ENCODE measurements at places on chromosomes 7 and 10. TPM values are rescaled to one million over a fixed set of nuclear protein-coding genes. Genes with fewer than 3 reads are reported as not detected.

The LSM5 gene
- 38.9 TPM for total RNA-seq

The KIAA1217 gene
- 16.0 TPM for total RNA-seq

The PPP1R9A gene
- total RNA-seq: 9.5 TPM

DNA sequence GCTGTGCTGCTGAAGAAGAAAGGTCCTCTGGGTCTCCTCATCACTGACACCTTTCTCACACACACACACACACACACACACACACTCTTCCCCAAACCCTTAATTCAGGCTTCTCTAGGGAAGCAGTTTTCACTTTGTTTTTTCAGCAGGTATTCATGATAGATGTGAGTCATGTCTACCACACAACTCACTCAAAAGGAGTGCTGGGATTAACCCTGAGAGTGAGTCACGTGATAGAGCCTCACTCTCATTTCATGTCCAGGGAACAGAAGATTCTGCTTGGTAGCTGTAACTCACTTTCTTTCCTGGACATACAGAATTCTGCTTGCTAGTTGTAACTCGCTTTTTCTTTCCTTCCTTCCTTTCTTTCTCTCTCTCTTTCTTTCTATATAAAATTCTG lies 45.4 kb downstream of the VIM start:
- peak; percentile 48 for DNase-seq

DNA sequence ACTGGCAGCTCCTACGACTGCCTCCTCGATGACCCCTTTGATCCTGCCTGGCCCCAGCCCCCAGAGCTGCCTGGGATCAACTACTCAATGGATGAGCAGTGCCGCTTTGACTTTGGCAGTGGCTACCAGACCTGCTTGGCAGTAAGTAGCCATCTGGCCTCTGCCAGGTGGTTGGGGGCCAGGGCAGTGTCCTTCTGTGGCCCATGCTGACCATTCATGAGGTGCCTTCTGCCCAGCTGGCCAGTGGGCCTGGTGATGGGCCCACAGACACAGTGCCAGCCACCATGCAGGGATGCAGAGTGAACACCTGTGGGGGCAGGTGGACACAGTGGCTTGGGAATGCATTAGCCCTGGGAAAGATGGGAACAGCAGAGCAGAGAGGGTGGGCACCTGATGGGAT lies 50.0 kb downstream of the TBATA start:
- no peak for DNase-seq

DNA sequence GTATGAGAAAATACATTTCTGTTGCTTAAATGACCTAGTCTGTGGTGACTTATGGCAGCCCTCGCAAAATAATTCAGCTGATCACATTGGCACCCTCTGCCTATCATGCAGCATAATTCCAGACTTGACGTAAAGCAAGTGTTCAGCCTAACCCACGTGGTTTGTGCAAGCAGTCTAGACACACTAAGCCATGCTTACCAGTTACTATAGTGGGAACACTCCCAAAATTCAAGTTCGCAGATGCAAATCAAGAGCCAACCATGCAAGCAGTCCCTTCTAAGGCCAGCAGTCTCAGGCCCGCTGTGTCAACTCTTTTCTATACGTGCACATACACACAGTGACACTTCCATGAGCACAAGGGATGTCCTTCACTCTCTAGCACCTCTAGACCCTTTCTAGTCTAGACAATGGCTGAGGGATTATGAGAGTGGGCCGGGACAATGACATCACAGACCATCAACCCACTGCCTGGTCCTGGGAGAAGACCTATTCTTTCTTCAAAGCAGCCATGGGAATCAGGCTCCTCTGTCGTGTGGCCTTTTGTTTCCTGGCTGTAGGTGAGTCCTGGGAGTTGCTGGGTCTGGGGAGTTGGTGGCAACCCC lies 29.0 kb upstream of the PRSS1 start:
- no peak for DNase-seq
